Erythroblast (primary cell): ENCODE measurements at places on chromosomes 13 and 19.

DNA sequence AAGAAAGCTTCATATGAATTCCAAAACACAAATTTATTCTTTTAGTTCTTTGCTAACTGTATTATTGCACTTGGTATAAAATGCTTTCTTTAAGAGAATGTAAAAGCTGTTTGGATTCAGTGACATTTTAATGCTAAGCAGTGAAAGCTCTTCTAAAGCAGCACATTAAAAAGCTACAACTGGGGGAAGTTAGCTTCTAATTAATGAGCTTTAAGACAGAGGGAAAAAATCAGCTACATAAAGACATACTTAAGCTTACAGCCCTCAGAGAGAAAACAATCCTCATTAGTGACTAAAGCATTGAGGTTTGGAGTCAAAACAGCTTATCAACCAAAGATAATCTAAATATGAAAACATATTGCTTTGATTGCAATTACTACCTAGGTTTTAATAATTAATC, 1222.2 kb upstream of the SPRY2 start:
- DNase-seq = no peak

GRCh38 chr13:97798171-97798821, 155.2 kb upstream of the IPO5 start:
- no peak for DNase-seq

DNA sequence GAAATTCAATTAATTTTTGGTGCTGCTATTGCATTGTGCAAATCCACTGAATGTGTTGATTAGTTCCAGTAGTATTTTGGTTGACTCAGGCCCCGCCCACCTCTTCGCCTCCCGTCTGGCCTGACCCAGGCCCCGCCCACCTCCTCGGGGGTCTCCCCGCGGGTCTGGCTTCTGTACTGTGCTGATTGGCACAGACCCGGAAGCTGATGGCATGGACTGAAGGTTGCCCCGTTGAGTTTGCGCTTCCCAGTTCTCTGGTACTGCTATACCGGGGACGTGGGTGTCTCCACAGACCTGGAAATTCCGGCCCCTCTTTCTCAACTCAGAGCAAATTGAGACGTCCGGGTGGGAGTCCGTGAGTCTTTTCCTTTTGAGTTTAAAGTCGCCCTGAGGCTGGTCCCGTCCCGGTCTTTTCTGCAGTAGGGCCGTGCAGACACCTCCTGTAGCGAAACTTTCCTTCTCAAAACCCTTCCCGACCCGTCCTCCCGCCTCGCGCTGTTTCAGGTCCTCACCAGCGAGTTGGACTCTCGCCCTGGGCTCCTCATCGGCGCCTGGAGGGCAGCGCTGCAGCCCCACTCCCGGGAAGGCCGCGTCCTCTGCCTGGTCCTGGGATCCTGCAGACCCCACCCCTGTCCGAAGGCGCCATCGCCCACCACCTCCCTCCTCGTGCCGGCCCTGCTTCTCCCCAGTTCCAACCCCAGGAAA, 14.8 kb downstream of the ZNF701 start:
- no peak for DNase-seq

GRCh38 chr13:112330479-112331381, 45.4 kb upstream of the SPACA7 start:
- DNase-seq = no peak

DNA sequence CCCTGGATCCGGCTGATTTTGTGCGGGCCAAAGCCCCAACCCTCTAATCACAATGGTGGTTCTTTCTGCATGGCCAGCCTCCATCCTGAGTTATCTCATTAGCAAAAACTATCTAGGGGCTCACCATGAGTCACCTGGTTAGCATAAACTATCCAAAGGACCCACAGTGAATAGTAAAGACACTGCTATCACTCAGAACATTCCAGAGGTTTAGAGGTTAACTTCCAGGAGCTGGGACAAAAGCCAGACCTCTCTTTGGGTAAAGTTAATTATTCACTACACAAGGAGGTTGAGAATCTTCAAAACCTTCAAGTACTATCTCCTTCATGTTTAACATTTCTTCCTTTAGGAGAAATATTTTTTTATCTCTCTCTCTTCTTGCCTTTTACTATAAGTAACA, 18.8 kb upstream of the PPP5C start:
- DNase-seq = no peak

DNA sequence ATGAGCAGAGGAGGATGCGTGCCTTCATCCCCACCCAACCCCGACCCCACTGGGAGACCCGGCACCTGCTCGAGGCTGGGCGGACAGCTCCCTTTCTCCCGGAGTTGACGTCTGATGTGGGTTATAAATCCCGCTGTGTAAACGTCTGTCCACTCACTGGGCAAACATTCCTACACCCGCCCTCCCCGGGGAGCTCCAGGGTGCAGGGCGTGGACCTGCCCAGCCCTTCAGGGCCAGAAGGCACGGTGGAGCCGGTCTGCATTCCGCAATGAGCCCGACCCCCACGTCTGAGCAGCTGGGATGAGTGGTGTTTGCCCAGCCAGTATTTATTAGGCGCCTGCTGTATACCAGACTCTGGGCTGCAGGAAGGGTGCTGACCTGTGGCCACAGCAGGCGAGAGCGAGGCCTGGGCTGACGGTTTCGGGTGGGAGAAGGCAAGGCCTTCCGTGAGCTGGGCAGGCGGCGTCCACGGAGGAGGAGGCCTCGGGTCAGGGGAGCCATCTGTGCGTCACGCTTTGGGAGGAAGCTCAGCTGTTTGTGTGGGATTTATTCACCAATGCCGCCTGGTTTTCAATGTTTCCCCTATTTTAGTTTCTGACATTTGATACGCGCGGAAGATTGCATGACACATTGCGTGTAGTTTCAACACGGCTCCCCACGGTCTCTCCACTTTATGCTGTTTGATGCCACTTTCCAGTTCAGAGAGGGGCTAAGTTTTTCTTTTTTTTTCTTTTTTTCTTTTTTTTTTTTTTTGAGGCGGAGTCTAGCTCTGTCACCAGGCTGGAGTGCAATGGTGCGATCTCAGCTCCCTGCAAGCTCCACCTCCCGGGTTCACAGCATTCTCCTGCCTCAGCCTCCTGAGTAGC, 2.0 kb downstream of the MISP start:
- DNase-seq = no peak

DNA sequence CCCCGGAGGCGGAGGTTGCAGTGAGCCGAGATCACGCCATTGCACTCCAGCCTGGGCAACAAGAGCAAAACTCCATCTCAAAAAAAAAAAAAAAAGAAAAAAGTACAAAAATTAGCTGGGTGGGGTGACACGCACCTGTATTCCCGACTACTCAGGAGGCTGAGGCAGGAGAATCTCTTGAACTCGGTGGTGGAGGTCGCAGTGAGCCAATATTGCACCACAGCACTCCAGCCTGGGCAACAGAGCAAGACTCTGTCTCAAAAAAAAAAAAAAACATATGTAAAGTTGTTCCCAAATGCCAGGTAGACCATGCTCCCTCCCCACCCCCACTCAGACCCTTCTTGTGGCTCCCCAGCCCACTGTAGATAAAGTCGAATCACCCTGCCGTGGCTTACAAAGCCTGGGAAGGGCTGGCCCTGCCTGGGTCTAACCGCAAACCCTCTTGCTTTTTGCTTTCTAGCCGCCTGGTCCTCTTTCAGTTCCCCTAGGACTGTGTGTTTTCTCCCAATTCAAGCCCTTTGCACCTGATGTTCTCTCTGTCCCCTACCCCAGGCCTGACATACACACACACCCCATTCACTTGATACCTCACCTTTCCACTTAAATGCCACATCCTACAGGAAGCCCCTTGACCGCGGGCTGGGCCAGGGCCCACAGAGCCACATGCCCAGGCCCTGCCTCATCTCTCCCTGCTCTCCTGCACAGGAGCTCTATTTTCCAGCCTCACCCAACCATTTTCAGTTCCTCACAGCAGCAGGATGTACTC, 34.4 kb downstream of the MAP4K1 start:
- DNase-seq = no peak

DNA sequence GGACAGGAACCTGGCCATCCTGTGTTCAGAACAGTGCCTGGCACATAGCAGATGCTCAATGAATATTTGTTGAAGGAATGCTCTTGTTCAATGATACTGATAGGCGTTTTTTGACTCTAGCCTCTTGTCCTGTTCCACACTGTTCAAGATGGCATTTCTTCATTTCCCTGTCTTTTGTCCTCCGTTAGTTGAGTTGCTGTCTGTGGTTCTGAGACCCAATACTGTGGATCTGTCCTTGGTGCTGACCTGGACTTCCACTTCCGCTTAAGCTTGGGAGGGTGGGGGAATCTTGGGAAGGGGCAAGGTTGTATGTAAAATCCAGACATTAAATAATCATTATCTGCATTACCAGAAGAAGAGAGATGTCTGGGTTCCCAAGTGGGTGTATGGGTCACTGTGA, 8.3 kb upstream of the KCNN4 start:
- peak; percentile 48 for DNase-seq

DNA sequence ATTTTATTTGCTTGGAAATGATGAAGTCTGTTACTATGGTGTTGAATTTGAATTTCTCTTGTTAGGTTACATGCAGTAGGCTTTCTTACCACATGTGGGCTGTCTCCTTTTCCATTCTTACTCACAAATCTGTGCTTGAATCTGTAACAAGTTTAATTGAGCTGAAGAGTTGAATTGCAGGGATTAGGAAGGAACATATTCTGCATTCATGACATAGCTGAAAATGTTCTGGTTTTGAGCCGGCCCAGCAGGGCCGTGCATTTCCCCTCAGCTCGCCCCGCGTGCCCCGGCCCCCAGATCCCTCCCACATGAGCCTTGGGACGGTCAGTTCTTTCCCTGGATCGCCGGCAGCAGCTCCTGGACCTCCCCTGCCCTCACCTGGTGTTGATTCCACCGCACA, 28.1 kb downstream of the TFDP1 start:
- no peak for DNase-seq

GRCh38 chr19:51327066-51328001, 14.6 kb downstream of the VSIG10L start:
- DNase-seq = peak; percentile 83

DNA sequence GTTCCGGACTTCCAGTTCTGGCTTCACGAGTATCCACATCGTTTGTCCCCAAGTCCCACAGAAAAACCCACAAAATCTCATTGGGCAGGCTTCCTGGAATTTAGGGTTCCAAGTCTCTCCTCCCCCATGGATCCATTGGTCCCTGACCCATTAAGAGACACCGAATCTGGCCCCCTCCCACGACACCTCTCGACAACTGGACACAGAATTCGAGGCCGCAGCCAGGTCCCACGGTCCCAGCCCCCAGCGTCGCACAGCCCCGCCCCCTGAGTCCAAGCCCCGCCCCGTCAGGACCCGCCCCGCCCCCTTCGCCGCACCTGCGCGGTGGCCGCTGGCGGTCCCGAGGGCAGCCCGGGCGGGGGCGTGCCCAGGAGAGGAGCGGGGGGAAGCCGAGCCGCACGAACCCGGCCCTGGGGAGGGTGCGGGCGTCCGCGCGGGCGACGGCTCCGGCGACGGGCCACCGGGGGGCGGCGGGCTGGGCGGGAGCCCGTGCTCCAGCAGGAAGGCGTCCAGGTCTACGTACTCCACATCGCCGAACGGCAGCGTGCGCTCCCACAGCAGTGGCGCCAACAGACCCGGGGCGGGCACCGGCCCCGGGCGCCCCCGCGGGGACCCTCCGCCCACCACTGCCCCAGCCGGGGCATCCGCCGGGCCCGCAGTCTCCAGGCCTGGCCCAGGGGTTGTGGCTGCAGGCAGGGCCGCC, 1.8 kb downstream of the DBP start:
- peak; percentile 81 for DNase-seq

DNA sequence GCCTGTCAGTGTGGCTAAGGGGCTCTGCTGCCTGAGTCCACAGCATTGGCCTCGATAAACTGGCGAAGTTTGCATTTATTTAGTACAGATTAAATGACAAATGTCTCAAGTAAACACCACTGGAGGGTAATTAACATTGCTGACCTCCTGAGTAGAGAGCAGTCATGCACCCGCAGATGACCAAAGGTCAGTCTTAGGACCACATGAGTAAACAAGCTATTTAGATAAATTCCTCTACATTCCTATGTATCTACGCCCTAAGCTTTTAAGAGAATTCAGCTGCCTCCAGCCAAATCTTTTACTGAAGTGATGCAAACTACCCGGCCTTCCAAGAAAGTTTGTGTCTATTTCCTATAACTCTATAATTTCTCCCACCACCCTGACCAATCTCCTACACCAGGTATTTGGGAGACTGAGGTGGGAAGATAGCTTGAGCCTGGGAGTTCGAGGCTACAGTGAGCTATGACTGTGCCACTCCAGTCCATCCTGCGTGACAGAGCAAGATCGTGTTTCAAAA, 22.9 kb downstream of the CD70 start:
- DNase-seq = no peak

DNA sequence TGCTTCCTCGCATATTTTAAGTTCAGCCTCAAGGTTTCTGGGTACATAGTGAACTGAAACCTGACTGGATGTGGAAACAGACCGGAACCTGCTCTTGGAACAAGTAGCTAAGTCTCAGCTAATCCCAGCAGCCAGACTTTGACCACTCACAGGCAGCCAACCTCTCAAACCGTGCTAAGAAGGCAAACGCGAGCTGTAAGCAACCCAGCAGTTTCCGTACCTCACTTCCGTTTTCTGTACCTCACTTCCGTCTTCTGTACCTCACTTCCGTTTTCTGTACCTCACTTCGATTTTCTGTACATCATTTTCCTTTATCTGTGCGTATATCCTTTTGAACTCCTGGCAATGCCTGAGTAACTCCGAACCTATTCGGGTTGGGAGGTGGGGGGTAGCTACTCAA, 96.8 kb downstream of the SUCLA2 start:
- DNase-seq = no peak

DNA sequence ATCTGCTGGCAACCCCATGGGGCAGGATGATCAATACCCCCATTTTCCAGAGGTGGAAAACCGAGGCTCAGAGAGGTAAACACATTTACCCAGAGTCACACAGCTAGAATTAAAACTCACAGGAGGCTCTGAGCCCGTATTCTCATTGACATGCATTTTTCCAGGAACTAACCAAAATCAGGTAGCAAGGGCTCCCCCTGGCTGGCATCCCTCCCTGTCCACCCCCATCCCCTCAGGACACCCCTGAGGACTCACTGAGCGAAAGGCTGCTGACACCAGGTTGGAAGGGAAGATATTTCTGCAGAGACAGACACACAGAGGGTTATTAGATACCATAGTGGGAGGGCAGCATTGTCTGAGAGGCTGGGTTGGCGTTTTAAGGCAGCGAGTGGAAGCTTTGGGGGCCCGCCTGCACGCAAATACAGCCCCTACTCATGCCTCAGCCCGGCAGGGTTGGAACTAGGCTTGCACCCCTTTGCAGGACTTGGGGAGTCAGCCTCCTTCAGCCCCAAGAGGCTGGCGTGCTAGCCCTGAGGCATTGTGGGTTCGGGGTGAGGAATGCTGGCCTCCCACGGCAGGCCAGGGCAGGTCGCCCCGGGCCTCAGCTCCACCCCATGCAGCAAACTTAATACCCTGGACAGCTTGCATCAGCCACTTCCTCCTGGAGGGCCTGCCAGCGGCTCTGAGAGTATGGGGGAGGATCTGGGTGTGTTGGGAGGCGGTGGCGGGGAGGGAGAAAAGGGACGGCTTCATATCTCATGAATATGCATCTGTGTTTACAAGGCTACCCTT, 3.9 kb downstream of the SLC1A5 start:
- peak; percentile 96 for DNase-seq

GRCh38 chr19:44848036-44848811, 2.1 kb downstream of the NECTIN2 start:
- DNase-seq = peak; percentile 24
